ENCODE measurements at places on chromosomes 4 and X. TPM values are rescaled to one million over a fixed set of nuclear protein-coding genes. Genes with fewer than 3 reads are reported as not detected.

- peak; percentile 66 for DNase-seq
- H3K4me3 ChIP-seq, result no peak overlapping the region
- no peak overlapping the region for H3K27ac ChIP-seq
- H3K4me1 ChIP-seq, result no peaks in the 10 kb centered on the region
Observed at GRCh38 chrX:3518870-3519269, 172.4 kb upstream of the MXRA5 start.

GRCh38 chr4:18631586-18631985 lies 610.0 kb upstream of the LCORL start:
- no peaks in the 10 kb centered on the region for H3K36me3 ChIP-seq
- no peak for DNase-seq
- no peaks in the 10 kb centered on the region for H3K27me3 ChIP-seq
- H3K4me3 ChIP-seq, result no peak overlapping the region
- H3K4me1 ChIP-seq, result no peaks in the 10 kb centered on the region

The ZNF827 gene
- total RNA-seq, result 13.7 TPM

- H3K27ac ChIP-seq, result no peak overlapping the region
- no peaks in the 10 kb centered on the region for H3K27me3 ChIP-seq
- DNase-seq, result no peak
- H3K36me3 ChIP-seq, result peaks cover 22% of the 10 kb centered on the region
Observed at GRCh38 chrX:154446430-154446829, 2.5 kb downstream of the FAM50A start.

DNA sequence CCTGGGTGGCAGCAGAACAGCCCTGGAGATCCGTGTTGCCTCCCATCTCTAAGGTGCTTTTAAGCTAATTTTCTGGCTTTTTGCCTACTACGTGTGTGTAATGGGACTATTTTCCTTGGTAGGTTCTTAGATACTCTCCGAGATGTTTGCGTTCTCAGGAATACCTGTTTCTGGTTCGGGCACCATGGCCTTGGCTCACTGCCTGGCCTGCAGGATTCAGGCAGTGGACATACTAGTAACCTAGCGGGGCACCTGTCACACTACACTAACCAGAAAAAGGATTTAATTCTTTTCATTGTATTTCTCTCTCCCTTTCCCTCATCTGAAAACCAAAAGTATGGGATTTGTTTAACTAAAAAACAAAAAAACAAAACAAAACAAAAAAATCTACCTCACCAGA lies 29.2 kb downstream of the FHIP1A start:
- no peaks in the 10 kb centered on the region for H3K27me3 ChIP-seq
- no peaks in the 10 kb centered on the region for H3K36me3 ChIP-seq
- no peak for DNase-seq
- no peak overlapping the region for H3K4me3 ChIP-seq

DNA sequence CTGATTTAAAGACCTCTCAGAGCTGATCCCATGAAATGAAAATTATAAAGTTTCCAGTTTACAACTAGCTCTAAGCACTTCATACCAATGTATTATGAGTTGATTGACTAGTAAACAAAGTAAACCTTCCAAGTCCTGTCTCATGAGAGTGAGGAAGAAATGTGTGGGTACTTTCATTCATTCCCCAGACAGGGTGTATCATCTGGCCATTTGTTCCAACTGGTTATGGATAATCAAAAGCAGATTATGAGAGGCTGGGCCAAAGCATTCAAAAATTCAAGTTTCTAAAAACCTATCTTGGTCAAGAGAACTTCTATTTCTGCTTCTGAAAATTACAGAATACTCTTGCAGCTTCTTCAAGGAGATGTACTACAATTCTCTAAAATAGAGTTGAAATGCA lies 193.3 kb upstream of the RASGEF1B start:
- no peaks in the 10 kb centered on the region for H3K4me1 ChIP-seq
- no peak for DNase-seq
- H3K27me3 ChIP-seq, result no peaks in the 10 kb centered on the region
- no peaks in the 10 kb centered on the region for H3K36me3 ChIP-seq
- no peak overlapping the region for H3K27ac ChIP-seq
- no peak overlapping the region for H3K4me3 ChIP-seq
